ENCODE measurements at places on chromosomes 6 and 20. TPM values are rescaled to one million over a fixed set of nuclear protein-coding genes. Genes with fewer than 3 reads are reported as not detected.

- DNase-seq = no peak
These were observed 53.5 kb downstream of the COL21A1 start for GRCh38 chr6:56193846-56194245.

DNA sequence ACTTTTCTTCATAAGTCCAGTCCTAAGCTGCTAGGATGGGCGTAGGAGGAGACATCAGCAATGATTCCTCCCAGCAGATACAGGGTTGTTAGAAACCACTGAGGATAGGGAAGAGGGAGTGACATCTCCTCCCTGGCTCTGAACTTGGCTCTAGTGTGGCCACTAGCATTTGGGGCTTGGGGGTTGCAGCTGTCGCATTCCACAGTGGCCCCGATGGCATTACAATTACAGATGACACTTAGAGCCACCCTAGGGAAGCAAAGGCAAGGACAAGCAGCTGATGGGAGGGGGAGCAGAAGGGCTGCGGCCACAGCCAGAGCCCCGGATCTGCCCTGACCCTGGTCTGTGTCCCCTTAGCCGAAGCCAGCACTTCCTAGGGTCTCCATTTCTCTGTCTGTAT lies 9.5 kb upstream of the CDKN1A start:
- no peak for DNase-seq

- DNase-seq = no peak
These were observed 46.5 kb upstream of the FRMD1 start for GRCh38 chr6:168125429-168126001.

- no peak for DNase-seq
These were observed 8.4 kb downstream of the OR2H2 start for GRCh38 chr6:29593199-29593855.

DNA sequence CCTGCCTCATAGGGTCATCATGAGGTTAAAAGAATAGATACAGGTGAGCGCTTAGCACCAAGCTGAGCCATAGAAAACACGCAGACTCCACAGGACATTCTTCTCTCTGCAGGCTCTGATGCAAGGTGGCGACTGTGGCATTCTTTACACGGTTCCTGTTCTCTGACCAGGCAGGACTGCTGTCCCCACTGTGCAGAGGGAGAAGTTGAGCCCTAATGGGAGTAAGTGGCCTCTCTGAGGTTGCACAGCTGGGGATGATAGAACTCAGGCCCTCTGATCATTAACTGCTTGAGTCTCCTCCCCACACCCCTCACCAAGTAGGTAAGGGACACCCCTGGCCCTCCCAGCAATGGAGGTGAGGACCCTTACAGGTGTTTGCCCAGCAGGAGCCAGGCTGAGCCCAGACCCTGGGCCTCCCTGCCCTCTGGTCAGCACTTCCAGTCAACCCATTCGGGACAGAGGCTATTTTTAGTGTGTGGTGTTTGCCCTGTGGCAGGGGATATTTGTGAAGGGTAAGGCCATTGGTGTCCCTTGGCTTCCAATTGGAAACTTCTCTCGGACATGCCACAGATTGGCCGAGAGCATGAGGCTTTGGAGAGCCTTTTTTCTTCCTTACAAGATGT lies 116.8 kb downstream of the VEGFA start:
- no peak for DNase-seq

DNA sequence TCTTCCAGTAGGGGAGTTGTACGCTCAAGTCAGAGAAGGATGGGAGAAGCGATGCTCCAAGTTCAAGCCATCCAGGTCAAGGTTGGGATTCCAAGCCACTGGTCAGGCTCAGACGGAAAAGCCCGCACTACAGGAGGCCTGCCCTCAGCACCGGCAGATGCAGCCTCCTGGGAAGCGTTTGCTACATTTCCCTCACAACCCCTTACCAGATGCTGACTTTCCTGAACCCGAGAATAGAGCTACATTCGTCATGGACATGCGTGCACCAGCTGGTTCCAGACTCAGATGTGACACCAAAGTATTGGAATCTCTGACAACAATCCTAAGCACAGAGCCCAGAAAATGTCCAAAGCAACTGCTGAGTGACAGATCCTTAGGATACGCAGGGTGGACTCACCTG lies 174.8 kb downstream of the SASH1 start:
- DNase-seq = no peak

The SLPI gene
- 5.8 TPM for total RNA-seq

The ERVFRD-1 gene
- 0.18 TPM for total RNA-seq

The NDUFAF4 gene
- 82.6 TPM for total RNA-seq

The IL20RA gene
- 5.1 TPM for total RNA-seq

The RAMACL gene
- total RNA-seq = 1.2 TPM

The PHACTR2 gene
- total RNA-seq = 68.3 TPM

The ASCC3 gene
- 11.8 TPM for total RNA-seq

The WFDC10A gene
- total RNA-seq = not detected

Measured in heart left ventricle (tissue), 16 donors.